Urothelium cell line (cell line): ENCODE measurements at places on chromosomes 12 and 14.

- DNase-seq, result no peak
Observed at GRCh38 chr12:104727726-104728465, 230.2 kb downstream of the SLC41A2 start.

- no peak for DNase-seq
Observed at GRCh38 chr12:22268973-22269372, 65.5 kb downstream of the ST8SIA1 start.

DNA sequence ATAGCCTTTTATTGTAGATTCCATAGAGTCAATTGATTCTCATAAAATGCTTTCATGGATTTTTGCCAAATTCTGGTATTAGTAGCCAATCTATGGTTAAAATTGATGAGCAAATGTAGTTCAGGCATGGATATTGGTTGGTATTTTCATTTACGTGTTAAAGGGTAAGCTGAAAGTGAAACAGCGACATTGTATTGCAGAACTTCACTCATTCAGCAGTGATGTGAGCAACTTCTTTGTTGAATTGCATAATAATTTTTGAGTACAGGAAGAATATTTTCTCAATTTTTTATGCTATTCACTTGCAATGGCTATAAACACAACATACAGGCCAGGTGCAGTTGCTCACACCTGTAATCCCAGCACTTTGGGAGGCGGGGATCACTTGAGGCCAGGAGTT, 24.2 kb upstream of the FAM222A start:
- DNase-seq, result no peak

GRCh38 chr12:50990147-50990727, 35.9 kb downstream of the SLC11A2 start:
- no peak for DNase-seq
